ENCODE measurements at places on chromosomes 13 and 19.

DNA sequence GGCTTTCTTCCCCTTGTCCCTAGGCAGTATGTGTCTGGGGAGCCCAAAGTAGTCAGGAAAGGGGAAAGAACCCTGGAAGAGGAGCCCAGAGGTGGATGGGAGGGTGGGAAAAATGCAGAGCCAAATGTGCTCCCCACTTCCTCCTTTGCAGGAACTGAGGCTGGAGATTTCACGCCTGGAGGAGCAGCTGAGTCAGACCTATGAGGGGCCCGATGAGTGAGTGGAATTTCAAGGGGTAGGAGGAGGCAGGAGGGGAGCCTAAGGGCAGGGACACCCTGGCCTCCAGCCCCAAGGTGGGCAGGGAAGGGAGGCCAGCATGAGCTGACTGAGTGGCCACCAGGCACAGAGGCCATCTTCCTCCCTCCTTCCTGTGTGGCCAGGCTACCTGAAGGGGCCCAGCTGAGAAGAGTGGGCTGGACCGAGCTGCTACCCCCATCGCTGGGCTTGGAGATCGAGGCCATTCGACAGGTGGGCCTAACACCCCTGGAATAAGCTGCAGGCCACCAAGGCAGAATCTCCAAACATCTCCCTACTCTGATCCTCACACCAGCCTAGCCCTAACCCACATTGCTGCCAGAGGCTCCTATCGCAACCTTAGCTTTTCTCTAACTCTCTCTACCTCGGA is 14.3 kb downstream of the PTH2 start:
- no peak for DNase-seq

DNA sequence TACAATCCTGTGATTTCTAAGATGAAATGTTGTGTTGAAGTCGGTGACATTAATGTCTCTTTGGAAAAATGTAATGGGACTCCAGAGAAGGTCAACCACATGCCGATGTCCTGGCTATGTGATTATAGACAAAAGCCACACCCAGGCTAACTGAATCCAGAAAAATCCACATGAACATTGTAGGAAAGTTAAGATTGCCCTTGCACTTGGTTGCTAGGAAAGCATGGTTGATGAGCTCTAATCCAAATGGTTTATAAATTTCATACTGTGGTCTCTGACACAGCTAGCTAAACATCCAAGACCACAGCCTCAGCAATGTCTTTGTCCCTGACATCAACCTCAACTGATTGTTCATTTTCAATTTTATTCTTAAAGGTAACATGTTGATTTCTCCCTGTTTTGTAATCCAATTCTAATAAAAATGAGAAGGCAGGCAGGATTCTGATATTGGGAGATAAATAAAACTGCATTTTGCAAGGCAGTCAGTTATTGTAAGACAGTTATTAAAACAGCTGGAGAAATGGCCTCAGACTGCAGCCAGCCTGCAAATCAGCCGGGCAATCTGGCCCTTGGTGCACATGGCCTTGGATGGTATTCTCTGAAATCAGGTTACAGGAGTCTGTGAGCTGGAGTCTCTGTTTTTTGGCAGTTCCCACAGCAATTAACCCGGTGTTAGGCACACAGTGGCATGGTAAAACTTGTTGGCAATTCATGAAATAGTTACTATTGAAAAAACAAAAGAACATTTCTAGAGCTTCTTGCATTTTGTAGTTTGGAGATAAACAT is 93.9 kb downstream of the STARD13 start:
- no peak for DNase-seq

- no peak for DNase-seq
Measured at GRCh38 chr19:53818756-53819155, 5.4 kb downstream of the NLRP12 start.

DNA sequence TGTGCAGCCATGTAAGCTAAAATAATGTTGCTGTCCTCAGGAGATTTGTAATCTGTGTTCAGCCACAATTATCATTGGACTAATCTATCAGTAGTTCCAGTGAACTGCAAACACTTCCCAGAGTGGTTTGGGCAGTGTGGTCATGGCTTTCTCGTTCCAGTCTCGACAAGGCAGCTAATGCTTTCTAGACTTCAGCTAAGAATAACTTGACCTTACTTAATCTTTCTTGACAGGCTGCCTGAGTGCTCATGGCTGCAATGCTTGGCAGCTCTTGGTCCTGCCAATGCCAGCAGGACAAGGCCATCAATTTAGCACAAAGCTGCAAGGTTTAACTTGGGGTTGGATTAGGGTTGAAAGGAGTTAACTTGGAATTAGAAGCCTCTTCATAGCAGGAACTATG is 32.8 kb downstream of the ATP12A start:
- DNase-seq, result no peak

DNA sequence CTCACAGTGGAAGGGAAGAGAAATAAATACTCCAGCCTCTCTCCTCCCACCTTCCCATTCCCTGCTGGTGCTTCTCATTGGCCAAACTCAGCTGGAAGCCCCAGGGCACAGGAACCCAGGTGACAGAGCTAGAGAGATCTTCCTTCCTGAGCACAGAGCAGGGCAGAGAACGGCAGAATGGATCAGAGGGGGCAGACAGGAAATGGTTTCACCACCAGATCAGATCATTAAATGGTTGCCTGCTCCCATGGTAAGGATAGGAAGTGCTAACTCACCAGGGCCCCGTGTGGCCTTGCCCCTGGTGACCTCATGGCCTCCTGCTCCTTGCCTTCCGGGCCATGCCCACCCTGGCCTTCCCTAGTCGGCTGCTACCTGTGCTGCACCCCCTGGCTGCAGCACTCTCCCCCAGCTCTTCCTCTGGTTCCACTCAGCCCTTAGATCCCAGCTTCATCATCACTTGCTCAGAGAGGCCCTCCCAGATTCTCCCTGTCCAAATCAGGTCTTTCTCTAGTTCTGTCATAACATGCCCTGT is 108.7 kb downstream of the DPF1 start:
- no peak for DNase-seq

- no peak for DNase-seq
Measured at GRCh38 chr19:38370299-38370698, 4.1 kb upstream of the PSMD8 start.

DNA sequence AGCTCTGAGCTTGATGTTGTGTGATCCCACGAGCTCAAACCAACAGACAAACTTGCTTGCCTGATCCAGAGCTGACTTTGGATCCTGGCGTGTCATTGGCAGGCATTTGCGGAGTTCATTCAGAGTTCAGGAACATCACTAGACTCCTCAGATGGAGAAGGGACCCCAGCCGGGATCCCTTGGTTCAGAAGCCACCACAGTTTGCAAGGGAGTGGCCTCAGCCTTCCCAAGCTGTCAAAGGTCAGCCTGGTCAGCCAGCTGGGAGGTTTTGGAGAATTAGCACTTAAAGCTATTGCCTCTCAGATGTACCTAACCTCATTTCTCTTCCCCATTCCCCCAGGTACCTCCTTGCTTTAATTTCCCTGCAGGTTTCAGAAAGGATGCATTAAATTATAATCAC is 208.8 kb upstream of the SOX21 start:
- no peak for DNase-seq

GRCh38 chr13:30366088-30366487 is 56.2 kb upstream of the UBE2L5 start:
- DNase-seq, result no peak

DNA sequence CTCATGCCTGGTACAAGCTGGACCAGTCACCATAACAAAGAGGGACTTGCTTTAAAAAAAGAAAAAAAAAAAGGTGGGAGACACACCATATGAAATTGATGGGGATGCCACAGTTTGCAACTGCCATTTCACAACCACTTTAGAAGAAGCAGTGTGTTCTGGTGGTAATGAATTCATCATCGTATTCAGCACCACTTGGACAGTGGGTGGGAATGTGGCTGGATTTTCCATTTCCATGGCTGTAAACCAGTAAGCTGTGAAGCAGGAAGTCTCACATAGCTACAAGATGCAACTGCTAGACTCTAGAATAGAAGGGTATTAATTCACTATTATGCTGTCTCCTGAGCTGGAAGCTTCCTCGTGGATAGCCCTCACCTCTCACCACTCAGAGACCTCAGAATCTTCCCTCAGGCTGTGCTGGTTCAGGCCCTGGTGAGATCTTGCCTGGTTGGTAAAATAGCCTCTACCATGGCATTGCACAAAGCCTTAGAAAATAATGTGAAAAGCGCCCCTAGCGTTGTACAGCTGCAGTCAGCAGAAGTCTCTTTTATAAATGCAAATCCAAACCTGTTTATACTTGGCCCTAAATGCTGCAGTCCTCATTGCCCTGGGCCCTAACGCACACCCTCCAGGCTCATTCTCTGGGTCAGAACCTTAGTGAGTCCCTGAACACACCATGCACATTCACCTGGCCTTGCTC is 150.7 kb downstream of the KCTD15 start:
- no peak for DNase-seq

DNA sequence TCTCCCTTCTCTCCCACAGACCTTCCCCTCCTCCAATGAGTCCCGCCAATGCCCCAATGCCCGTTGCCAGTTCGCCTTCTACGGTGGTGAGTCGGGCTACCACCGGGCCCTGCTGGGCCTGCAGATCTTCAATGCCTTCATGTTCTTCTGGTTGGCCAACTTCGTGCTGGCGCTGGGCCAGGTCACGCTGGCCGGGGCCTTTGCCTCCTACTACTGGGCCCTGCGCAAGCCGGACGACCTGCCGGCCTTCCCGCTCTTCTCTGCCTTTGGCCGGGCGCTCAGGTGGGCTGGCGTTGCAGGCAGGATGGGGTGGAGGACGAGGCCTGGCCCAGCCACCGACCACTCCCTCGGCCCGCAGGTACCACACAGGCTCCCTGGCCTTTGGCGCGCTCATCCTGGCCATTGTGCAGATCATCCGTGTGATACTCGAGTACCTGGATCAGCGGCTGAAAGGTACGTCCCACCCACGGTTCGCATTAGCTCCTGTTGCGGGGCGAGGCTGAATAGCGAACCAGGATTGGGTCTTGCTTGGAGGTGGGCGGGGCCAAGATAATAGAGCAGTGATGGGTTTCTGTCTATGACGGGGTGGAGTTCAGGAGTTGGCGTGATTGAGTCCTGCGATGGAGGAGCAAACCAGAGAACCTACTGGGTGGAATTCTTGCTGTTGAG is 11.1 kb downstream of the SLC44A2 start:
- no peak for DNase-seq

- no peak for DNase-seq
Measured at GRCh38 chr19:13260883-13261653, 110.9 kb downstream of the IER2 start.

DNA sequence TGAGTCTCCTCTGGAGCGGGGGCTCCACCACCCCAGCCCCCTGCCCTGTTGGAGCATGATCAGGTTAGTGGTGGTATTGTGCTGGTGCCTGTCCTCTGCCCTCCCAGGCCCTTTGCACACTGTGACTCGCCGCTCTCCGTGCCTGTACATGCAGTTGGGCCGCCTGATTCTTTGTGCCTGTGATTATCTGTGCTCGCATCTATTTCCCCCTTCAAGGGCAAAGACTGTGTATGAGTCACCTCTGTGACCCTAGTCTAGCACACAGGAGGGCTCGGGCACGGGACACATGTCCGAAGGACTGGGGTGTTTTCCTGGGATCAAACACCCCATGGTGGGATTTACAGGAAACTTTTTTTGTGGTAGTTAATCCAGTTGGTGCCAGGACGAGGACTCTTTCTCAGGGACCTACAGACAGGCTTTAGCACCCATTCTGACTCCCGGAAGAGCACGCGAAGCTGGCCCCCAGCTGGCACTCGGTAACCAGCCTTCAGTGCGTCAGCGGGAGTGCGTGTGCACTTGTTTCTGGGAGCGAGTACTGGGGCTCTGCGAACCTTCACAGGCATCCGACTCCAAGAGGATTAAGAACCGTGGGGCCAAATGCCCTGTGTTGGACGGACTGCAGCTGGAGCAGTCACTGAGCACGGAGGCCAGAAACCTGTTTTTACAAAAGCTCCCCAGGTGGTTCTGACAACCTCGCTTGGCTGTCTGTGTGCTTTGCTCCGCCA is 6.7 kb downstream of the PPP1R37 start:
- DNase-seq, result no peak

DNA sequence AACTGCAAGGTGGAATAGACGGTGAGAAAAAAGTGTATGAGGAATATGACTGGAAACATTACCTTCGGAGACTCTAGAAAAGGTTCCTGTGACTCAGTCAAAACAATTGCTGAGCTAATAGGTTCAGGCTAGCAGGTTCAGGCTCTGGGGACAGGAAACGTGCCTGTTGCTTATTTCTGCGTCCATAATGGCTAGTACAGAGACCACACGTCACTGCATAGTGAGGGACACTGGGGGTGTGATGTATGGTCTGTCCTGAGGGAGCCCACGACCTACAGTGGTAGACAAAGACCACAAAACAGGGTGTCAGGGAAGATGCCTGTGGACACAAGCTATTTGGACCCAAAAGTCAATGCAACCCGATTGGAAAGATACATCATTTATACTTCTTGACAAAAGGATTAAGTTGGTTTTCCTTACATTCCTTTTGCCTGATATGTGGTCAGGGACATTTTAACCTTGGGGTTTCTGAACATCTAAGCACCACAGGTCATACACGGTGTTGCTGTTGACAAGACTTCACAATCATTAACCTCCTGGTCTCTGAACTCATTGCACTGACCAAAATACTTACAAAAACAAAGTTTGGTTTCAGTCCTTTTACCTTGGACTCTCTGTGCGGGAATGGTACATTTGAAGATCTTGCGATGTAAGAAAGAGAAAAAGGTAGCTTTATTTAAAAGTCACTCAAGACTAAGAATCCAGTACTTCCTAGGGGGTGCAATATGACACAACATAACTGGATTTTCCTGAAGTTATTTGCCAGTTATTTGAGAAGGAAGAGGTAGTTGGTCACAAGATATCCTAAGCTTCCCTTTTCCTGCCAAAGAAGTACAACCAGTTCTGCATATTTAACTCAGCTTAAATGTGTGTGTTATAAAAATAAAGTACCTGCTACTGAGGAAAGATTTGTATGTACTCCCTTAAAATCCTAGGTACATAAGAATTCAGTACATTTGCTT is 20.0 kb downstream of the CRYL1 start:
- DNase-seq, result no peak

DNA sequence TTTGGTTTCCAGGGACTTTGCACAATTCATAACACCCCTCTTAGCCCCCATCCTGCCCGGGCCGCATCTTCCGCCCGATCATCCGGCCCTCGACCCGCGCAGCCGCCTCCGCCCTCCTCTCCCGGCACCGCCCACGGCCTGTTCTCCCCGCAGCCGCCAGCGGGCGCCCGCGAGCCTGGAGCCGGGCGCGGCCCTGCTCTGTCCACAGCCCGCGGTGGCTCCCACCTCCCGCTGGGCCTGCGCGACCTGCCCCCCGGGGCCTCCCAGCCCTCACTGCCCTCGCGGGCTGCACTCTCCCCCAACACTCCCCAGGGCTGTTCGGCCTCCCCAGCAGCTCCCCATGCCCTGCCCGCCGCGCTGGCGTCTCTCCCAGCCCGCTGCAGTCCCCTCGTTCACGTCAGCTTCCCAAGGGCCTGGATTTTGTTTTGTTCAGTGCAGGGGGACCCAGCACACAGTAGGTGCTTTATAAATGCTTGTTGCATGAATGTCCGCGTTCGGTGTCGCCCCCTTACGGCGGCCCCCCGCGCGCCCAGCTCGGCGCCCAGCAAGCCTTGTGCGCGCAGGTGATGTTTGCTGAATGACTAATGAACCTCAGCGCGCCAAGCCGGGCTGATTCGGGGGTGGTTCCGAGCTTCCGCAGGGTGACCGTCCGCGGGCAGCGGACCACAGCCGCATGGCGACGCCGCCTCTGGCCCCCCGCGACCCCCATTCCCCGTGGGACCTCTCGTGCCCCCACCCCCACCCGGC is 4.6 kb upstream of the APC2 start:
- DNase-seq, result peak; percentile 17

GRCh38 chr13:106468207-106468606 is 67.3 kb downstream of the EFNB2 start:
- DNase-seq, result no peak
